ENCODE measurements at places on chromosomes 1 and 21.

GRCh38 chr1:173954179-173954578, 37.1 kb upstream of the SERPINC1 start:
- DNase-seq, result no peak

GRCh38 chr21:42533963-42534355, 20.3 kb downstream of the SLC37A1 start:
- DNase-seq, result no peak

GRCh38 chr1:214234635-214235025, 46.3 kb upstream of the SMYD2 start:
- DNase-seq, result peak; percentile 70

DNA sequence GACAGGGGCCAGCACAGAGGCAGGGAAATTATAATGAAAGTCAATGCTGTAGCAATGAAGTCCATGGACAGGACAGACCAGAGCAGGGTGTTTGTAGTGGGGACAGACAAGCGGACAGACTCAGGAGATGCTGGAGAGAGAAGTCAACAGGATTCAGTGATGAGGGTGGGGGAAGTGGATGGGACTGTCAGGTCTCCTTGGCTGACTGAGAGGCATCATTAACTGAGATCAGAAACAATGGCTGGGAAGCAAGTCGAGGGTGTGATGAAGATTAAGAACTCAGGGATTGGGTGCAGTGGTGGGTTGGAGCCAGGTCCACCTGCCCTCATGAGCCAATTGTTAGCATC, 25.5 kb downstream of the CD58 start:
- DNase-seq, result no peak

- no peak for DNase-seq
These were observed 343.8 kb downstream of the USP25 start for GRCh38 chr21:16073586-16073985.

- peak; percentile 21 for DNase-seq
These were observed 88.0 kb upstream of the AK4 start for GRCh38 chr1:65059930-65060538.

All from NCI-H2227 treated with DMSO at 0.1 percent for 48 hours (cell line).